ENCODE measurements at places on chromosomes 5 and 9. TPM values are rescaled to one million over a fixed set of nuclear protein-coding genes. Genes with fewer than 3 reads are reported as not detected.

The ZBTB5 gene
- total RNA-seq, result 12.6 TPM

The AFAP1L1 gene
- total RNA-seq, result 8.4 TPM

The CNTNAP3 gene
- total RNA-seq, result 9.4 TPM

The PCDHGB3 gene
- 3.2 TPM for total RNA-seq

The FBXO4 gene
- 16.2 TPM for total RNA-seq

The PCSK1 gene
- 0.34 TPM for total RNA-seq

The PCDHA7 gene
- total RNA-seq, result 1.1 TPM

The GPRIN1 gene
- 0.13 TPM for total RNA-seq
